ENCODE measurements at places on chromosomes 2 and 18.

GRCh38 chr2:64837116-64837731 is 152.0 kb upstream of the SLC1A4 start:
- DNase-seq, result no peak

DNA sequence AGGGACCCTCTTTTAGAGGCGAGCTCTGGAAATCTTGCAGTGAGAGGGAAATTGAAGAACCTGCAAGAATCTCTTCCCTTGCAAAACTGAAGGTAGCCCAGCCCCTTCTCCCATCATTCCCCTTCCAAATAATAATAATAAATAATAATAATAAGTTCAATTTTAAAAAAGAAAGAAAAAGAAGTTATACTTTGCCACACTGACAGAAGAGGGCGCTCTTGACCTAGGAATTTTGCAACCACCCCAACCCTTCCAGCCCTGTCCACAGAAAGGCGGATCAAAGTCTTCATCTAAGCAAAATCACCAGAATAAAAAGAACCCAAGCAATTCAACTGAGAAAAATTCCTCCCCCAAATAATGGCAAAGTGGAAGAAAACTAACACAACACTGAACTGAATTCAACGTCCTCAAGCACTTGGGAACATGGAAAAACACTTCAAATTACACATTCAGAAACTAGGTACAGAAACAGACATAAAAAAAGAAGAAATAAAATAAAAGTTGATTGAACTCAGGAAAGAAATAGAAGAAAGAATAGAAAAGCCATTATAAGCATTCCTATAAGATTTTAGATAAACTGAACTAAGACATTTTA is 98.9 kb upstream of the GLS start:
- no peak for DNase-seq

GRCh38 chr2:233082222-233082930 is 22.2 kb downstream of the INPP5D start:
- no peak for DNase-seq

GRCh38 chr18:76953583-76954233 is 131.4 kb downstream of the ZNF236 start:
- no peak for DNase-seq

- DNase-seq, result no peak
Observed at GRCh38 chr2:113195923-113196501, 22.2 kb downstream of the PSD4 start.

DNA sequence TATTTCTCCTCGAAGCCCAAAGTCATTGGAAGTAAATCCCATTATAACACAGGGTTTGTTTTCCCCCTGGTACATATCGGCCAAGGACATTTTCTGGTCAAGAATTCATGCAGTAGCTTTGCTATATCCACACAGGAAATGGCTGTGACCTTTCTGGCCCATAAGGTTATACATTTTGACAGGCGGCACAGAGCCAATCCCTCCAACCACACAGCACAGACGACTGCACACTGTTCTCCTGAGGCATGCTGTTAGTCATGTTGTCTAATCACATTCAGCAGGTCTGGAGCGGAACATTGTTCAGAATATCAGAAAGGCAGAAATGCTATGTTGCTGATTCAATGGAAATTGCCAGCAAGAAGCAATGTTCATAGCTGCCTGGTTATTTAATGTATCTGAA is 742.3 kb upstream of the SLC8A1 start:
- peak; percentile 61 for DNase-seq

DNA sequence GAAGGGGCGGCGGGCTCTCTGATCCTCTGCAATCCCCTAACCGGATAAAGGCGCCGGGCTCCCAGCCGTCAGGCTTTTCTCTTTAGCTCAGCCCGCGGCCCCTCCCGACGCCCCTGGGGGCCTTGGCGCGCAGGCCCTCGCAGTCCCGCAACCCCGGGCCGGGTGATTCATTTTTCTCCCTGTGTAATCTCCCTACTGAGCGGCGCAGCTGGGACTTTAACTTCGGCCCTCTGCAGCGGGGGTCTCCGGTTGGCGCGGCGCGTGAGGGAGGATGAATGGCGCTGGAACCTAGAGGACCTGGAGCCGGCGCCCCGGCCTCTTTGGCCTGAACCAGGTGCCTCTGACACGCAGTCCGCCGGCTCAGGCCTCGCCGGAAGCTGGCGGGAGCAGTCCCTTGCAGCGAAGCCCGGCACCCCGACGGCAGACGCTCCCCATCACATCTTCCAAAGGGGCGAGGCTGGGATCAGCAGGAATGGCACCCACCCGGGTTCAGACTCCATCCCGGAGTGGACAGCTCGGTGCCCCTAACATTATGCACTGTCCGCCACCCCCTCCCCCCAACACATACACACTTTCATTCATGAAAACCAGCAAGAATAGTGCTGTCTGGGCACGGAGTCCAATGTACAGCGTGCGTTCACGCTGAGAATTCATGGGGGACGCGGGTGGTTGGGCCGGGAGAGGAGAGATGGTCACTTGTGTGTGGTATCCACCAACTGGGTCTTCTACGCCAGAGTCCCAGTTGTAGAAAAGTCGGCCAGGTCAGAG is 1.2 kb downstream of the CNGA3 start:
- DNase-seq, result no peak

GRCh38 chr2:1864301-1864980 is 120.1 kb upstream of the PXDN start:
- no peak for DNase-seq

GRCh38 chr18:75070625-75071483 is 138.1 kb downstream of the PTGR3 start:
- peak; percentile 97 for DNase-seq

DNA sequence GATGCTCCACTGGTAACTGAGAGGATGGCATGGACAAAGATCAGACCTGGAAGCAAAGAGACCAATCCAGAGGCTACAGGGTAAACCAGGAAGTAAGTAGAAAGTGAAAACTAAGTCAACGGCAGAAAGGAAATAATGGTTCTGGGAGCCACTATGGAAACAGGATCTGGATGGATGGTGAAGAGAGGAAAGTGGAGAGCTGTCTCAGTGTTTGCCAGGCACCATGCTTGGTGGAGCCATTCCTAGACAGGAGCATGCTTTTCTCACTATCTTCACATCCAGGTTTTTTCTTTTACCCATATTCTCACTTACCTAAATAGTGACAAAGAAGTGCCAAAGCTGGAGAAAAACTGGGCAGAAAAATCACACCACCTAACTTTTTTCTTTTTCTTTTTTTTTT is 22.2 kb downstream of the ZNF521 start:
- DNase-seq, result no peak

DNA sequence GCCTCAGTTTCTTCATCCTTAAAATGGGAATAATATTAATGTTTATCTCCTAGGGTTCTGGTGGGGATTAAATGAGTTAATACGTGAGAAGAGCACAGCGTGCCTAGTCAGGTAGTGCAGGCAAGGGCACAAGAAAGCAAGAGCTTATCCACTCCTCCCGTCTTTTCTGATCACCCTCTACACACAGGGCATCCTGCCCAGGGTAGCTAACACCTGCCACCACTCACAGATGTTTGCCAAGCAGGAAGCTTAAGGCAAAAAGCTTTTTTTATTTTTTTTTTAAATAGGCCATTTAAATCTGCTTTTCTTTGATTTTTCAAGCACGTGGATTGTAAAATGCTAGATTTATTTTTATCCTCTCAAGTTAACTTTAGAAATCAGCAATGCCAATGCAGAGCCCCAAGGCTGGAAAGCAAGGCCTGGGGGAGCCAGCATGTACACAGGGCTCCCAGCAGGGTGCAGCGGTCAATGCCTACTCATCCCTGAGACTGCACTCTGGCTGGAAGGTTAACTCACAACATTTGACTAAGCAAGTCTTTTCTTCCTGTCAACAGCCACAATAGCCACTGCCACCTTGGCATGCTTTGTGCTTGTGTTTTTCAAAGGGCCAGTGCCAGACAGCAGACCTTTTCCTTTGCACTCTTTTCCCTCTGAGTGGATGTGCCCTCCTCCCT is 86.5 kb upstream of the ACAA2 start:
- no peak for DNase-seq

DNA sequence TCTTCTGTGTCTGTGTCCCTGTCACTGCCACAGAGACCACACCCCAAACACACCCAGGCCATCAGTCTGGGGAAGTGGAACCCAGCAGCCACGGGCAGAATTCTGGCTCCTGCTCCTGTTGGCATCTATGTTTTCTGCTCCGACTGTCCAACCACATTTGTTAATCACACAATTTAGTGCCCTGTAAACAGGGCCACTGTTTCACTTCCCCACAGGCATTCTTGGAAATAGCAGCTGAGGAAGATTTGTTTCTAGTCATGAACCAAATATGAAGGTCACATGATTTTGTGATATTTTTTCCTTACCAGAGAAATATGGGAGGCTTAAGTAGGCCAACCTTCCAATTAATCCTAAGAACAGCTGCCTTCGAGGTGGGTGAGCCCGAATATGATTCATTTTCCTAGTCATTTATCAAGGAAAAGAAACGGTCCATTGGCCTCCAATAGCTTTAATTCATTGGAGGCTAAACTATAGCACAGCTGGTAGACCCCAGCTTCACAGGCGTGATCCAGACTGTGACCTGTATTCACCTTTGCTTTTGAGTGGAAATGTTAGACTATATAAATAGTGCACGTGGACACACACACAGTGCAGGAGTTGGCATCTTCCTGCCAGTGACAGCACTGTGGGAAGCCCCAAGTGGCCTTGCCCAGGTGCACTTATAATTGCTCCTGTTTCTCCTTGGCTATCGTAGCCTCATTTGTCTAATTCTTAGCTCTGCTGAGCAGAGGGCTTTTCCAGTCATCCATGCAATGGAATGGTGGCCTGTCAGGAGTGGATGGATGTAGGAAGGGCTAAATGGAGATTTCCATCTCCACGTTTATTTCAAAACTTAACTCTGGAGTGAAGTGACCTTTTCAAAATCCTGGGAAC is 267.9 kb downstream of the LPIN1 start:
- no peak for DNase-seq

GRCh38 chr2:175883586-175884194 is 118.4 kb downstream of the LNPK start:
- no peak for DNase-seq

GRCh38 chr18:8151181-8151580 is 458.1 kb upstream of the RAB12 start:
- DNase-seq, result no peak

GRCh38 chr2:86482034-86482433 is 40.9 kb downstream of the KDM3A start:
- no peak for DNase-seq

- DNase-seq, result no peak
Observed at GRCh38 chr2:219418155-219419011, at the start of gene DES. Gene DES, plus strand, starts transcription at chr2:219418377. Its CDS starts 86 bp downstream, at chr2:219418463.

GRCh38 chr2:106959975-106960682 is 74.2 kb upstream of the ST6GAL2 start:
- DNase-seq, result no peak

DNA sequence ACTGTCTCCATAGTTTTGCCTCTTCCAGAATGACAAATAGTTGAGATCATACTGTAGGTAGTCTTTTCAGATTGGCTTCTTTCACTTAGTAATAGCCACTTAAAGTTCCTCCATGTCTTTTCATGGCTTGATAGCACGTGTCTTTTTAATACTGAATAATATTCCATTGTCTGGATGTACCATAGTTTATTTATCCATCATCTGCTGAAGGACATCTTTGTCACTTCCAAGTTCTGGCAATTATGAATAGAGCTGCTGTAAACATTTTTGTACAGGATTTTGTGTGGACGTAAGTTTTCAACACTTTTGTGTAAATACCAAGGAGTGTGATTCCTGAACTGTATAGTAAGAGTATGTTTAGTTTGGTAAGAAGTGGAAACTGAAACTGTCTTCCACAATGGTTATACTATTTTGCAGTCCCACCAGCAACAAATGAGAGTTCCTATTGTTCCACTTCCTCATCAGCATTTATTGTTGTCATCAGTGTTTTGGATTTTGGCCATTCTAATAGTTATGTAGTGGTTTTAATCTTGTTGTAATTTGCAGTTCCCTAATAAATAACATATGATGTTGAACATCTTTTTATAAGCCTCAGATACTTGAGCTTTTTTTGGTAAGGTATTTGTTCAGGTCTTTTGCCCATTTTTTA is 18.9 kb downstream of the LTBP1 start:
- DNase-seq, result no peak

GRCh38 chr18:23824240-23824639 is 135.0 kb downstream of the LAMA3 start:
- no peak for DNase-seq

DNA sequence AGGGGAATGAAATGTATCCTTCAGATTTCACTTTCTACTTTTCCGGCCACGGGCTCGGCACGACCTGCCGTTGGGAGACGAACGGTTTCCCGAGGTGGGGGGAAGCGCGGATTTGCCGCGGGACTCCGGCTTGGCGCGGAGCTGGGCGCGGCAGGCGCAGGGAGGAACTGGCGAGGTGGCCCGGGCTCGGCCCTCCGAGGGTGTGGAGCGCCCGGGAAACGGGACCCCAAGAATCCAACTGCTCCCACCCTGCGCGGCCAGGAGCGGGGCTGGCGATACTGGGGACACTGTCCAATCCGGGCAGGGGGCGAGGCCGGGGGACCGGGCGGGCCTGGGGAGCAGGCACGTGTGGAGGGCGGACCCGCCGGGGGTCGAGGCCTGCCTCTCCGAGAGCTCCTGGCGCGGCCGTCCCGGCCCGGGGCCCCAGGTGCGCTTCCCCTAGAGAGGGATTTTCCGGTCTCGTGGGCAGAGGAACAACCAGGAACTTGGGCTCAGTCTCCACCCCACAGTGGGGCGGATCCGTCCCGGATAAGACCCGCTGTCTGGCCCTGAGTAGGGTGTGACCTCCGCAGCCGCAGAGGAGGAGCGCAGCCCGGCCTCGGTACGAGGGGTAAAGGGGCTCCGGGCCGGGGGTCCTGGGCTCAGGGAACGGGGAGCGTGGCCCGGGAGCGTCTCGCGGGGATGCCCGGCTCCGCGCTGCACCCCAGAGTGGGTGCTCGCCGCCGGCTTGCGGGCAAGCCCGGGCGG is at the start of gene ANXA4:
TSS of gene ANXA4 (plus strand) at position 560 of the 747 bp plus-strand sequence. CDS start 39,432 bp downstream, outside the sequence.
- DNase-seq, result no peak

GRCh38 chr18:5982332-5982731 is 87.0 kb upstream of the TMEM200C start:
- DNase-seq, result no peak

GRCh38 chr2:54090521-54091117 is 24.8 kb upstream of the ACYP2 start:
- DNase-seq, result no peak

GRCh38 chr18:2411381-2411960 is 159.8 kb downstream of the METTL4 start:
- no peak for DNase-seq

DNA sequence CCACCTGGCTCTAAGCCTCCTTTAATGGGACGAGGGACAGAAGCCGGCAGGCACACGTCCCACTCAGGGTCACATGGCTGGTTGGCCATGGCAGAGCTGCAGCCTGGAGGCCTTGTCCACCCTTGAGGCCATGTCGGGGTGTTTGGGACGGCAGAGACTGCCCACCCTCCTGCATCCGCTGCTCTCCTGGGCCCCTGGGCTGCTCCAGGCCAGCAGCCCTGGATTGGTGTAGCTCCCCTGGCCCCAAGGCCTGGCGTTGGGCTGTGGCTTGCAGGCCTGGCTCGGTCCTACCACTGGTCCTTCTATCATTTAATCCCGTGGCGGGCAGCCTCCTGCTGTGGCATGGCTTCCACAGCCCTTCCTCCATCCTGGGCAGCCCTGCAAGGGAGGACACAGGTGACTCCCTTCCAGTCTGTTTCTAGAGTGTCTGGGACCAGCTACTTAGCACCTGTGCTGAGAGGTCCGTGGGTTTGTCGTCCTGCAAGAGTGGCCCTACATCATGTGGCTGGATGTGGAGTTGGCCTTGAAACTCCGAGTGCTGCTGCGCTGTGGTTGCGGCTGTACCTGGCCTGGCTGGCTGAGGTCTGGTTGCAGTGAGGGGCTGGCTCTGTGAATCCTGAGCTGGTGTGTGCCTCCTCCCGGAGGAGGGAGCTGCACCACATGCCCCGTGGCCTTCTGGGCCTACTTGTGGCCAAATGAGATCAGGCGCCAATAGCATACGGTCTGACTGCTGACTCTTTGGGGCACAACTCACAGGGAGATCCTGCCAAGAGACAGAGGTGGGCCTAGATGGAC is 67.3 kb downstream of the SH3RF3 start:
- no peak for DNase-seq
